Caudate nucleus (tissue), 63 donors: ENCODE measurements at places on chromosomes 2 and 18.

GRCh38 chr18:47929681-47930198 lies 719 bp downstream of the SMAD2 start:
- DNase-seq = no peak

DNA sequence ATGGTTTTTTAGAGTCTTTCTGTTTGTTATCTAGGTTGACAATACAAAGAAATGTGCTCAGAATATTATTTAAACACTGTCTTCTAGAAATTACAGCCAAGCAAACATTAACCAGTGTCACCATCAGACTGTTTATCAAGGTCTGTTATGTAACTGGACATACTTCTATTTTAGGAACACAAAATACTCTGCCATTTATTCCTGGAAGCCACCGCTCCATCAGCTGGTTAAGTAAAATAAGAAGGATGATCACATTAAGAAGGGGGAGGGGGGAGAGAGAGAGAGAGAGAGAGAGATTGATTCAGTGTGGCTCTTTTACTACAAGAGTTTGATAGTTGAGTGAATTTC lies 47.9 kb downstream of the MBP start:
- no peak for DNase-seq

DNA sequence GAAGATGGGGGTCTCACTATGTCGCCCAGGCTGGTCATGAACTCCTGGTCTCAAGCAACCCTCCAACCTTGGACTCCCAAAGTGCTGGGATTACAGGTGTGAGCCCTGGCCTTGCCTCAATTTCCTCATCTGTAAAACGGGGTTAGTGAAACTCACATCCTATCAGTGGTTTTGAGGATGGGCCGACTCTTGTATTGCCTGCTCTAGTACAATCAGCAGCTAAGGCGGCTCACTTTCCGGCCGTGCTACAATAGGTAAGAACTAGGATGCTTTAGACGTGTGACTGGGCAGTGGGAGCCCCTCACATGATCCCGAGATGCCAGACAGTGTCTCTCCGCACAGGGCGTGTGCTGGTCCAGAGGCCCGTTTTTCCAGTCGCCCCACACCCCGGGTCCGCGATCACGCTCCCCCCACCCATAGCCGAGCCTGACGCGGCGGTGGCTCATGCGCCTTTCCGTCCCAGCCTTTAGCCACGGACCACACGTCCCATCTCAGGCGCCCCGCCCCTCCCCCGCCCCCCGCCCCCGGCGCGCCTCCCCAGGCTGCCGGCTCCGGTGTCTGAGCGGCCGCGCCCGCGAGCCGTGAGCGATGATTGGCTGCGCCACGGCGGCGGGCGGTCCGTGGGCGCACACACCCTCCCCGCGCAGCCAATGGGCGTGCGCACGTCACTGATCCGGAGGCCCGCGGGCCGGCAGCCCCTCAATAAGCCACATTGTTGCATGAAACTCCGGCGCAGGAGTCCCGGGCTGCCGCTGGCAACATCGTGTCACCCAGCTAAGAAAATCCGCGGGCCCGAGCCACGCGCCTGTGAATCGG lies at the start of gene HK2:
HK2 (plus strand) TSS at position 710 of the 816 bp plus-strand sequence. CDS start 454 bp downstream, outside the sequence.
- DNase-seq = peak; percentile 49

- DNase-seq = no peak
Measured at GRCh38 chr2:239464166-239465016, 63.6 kb upstream of the HDAC4 start.

- no peak for DNase-seq
Measured at GRCh38 chr2:30662268-30663131, 144.7 kb downstream of the CAPN13 start.

DNA sequence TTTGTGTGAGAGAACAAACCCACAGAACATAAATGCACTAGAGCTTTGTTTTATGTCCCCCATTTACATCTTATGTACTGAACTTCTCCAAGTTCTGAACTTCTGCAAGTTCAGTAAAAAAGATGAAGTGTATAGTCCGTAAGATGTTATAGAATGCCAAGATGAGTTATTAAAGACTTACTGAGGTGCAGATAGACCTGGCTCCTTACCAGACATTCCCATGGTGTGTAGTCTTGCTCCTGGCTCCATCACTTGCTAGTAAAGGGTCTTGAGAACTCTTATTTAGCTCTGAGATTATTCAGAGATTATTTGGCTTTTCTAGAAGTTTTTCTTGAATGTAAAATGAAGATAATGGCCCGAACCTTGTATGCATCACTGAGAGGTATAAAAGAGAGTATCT lies 16.8 kb downstream of the GULP1 start:
- DNase-seq = no peak

GRCh38 chr18:62329691-62330454 lies 4.8 kb downstream of the TNFRSF11A start:
- no peak for DNase-seq

DNA sequence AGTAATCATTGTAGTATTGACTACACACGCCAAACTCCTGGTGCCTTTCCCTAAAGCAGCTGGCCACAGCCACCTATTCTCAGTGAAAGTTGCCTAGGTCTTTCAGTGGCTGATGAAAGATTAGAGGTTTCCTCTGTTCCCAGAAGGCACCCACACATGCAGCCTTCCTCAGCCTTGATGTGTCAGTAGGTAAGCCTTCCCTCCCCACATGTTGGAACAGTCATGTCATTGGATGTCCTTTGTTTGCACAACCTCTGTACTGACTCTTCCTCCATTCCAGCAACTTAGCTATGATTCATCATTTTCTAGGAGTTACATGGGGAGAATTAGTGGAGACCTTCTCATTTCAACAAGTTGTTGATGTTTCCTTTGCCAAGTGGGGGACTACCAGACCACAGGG lies 630.8 kb upstream of the SLC39A10 start:
- no peak for DNase-seq

- DNase-seq = peak; percentile 38
Measured at GRCh38 chr2:218285604-218286003, 6.7 kb downstream of the TMBIM1 start.

DNA sequence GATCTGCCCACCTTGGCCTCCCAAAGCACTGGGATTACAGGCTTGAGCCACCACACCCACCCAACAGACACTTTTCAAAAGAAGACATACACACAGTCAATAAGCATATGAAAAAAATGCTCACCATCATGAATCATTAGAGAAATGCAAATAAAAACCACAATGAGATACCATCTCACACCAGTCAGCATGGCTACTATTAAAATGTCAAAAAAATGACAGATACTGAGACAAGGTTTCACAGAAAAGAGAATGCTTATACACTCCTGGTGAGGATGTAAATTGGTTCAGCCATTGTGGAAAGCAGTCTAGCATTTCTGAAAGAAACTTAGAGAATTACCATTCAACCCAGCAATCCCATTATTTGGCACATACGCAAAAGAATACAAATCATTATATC lies 1947.2 kb downstream of the SUCLG1 start:
- DNase-seq = no peak

DNA sequence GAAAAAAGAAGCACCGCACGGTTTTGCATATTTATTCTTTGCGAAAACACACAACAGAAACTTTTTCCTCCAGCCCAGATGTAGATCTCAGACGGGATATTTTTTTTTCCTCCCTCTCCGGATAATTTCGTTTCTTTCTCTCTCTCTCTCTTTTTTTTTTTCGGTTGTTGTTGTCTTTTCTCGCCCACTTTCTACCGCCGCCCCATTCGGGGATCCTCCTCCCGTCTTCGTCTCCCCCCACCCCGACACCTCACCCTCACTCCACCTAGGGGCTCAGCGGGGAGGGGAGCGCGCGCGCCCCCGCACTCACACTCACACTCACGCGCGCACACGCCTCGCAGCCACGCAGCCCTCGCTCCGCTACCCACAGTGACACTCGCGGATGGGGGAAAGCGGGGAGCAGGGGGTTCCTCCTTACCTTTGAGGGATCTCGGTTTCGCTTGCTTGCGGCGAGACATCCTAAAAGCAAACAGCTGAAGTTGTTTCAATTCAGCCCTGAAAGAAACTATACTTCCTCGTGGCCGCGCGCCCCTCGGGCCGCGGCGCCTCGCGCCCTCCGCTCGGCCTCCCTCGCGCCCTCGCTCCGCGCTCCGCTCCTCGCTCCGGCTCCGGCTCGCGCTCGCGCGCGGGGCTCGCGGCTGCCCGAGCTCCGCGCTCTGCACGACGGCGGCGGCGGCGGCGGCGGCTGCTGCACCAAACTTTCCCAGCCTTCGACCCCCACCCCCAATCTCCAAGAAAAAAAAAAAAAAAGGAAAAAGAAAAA lies 1.3 kb downstream of the ZNF521 start:
- peak; percentile 29 for DNase-seq

DNA sequence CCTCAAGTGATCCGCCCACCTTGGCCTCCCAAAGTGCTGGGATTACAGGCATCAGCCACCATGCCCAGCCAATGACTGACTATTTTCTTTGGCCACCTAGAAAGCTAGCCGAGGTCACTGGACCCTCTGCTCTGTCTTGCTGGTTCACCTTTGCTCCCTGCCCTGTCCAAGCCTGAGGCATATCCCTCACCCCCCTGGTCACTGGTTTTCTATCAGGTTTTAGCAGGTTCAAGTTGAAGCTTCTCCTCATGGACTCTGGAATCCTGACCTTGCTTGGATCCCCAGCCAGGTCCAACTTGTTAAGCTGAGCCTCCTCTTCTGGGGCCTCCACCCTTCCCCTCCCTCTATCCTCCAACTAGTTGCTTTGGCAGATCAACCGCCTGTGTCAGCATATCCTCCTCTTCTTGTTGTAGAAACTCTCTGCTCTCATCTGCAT lies 33.4 kb downstream of the PAX8 start:
- DNase-seq = no peak

- no peak for DNase-seq
Measured at GRCh38 chr2:14828223-14828622, 195.7 kb downstream of the LRATD1 start.

DNA sequence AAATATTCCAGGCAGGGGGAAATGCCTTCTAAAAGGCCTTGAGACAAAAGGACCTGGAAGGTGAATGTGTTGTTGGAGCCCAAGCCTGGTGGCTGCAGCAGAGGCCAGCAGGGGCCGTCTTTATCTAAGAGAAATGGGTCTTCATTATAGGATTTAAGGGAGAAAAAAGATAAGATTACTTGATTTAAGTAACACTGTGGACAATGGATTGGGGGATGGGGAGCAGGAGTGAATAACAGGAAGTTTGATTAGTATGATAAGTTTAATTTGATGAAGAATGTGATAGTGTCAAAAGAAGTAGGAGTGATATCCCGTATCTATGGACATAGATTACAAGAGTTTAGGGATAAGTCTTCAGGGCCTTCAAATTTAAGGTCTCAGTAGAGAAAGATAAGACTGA lies 64.2 kb downstream of the WDR75 start:
- DNase-seq = no peak

- no peak for DNase-seq
Measured at GRCh38 chr2:236908439-236909192, 177.1 kb upstream of the COPS8 start.

- DNase-seq = no peak
Measured at GRCh38 chr18:48777744-48778116, 173.0 kb downstream of the SMAD7 start.

DNA sequence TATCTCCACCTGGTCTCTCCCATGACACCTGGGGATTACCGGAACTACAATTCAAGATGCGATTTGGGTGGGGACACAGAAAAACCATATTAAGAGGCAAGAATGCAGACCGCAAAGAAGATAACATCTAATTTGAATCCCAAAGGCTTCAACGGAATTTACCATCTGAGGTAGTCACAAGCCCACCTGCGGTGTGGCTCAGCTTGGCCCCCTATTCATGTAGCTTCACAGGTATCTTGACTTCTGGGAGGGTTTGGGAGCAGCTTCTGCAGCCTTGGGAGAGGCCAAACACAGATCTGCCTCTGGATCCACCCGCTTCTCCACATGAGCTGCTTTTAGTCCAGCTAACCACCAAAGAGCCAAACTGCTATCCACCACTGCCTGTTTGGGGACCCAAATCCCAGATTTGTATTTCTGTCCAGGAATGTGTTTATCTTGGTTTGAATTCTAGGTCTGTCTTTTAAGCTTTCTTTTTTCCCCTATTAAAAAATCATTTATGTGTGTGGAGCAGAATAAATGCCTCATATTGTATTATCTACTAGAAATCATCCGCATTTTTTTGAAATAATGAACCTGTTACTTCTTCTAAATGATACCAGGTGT lies 247.6 kb downstream of the DLGAP1 start:
- DNase-seq = no peak
